ENCODE measurements at places on chromosomes 5 and 9.
A peak's percentile ranks its signal among the peaks of the same experiment; 100 is the strongest.

- no peak for DNase-seq
Measured at GRCh38 chr5:142735323-142736246, 34.6 kb upstream of the ARHGAP26 start.

DNA sequence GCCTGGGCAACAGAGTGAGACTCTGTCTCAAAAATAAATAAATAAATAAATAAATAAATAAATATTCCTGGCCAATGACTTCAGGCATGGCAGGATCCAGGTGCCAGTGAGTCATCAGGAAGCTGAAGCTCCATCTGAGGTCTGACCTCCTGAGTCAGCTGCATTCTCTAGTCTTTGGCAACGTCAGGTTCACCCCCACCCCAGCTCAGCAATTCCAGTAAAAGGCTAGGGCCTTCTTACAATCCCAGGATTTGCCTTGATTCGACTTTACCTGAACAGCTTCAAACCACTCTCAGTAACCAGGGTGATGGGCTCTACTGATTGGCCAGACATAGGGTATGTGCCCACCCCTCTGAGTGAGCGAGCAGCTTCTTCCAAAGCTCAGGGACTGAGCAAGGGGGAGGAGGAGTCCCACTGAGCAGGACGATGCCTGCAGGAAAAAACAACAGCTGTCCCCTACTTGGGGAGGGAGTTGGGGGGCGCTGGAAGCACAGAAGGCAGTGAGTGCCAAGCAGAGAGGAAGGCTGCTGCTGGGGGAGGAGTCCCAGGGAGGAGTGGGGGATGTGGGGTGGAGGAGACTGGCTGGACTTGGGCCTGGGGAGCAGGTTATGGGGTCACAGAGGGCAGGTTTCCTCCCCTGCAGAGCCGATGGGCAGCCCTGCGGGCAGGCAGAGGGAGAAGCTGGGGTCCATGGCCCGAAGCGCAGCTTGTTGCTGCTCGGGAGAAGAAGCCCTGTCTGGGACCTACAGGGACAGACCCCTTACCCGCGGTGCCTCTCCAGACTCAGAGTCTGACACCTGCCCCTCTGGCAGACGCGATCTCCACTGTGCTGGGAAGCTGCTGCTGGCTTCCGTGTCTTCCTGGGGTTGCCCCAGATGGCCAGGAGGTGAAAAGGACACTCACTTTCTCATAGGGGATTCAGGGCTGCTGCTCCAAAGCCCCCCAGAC is 25.9 kb upstream of the UNC5A start:
- peak; percentile 91 for DNase-seq

- peak; percentile 47 for DNase-seq
Measured at GRCh38 chr5:173429489-173430150, 101.4 kb upstream of the STC2 start.

DNA sequence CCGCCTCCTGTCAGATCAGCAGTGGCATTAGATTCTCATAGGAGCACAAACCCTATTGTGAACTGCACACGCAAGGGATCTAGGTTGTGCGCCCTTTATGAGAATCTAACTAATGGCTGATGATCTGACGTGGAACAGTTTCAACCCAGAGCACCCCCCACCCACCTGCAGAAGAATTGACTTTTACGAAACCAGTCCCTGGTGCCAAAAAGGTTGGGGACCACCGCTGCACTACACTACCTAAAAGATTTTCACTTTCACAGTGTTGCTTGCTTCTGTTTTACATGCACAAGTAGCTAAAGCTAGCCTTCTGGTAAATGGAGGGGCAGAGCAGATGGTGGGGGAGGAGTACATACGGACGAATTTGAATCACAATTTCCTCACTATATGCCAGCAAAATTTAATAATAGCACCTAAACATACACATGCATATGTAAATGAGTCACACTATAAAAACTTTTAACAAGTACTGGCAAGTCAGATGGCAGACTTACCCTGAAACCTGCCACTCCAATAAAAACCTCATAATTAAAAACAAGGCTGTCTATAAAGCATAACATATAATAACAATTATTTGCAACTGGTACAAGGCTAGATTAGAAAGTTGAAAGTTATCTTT is 24.0 kb upstream of the CDKN2B start:
- no peak for DNase-seq

DNA sequence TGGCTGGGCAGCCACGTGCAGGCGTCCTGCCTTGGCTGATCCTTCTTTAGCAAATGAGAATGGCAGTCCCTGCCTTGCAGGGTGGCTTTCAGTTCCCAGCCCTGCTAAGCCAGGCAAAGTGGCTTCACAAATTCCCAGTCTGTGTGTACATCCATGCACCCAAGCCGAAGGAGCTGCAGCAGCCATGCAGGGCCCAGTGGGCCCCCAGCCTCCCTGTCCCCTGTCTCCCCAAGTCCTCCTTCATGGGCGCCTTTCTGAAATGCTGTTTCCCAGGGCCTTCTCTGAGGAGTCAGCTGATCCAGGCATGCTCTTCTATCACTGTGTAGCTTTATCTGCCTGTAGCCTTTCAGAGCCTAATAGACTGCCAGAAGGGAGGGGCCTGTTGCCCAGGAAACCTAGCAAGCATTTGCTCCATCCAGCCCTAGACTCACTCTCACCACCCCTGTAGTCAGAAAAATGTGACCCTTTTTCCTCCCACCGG is 47.4 kb upstream of the SHC3 start:
- DNase-seq = peak; percentile 48

DNA sequence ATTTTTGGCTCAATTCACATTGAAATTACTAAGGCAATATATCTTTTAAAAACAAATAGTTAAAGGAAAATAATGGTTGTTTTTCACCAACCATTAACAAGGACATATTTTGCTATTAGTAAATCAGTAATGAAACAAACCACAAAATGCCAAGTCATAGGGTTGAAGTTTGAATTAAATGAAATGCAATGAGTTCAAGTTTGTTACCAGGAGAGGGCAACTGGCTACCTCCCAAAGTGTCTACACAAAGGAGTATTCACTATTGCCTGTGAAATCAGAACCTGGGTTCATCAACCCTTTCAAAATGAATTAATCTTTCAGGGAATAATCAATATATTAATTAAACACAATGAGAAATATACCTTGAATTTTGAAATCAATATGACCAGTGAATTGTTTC is 138.4 kb upstream of the DMRTA1 start:
- no peak for DNase-seq

DNA sequence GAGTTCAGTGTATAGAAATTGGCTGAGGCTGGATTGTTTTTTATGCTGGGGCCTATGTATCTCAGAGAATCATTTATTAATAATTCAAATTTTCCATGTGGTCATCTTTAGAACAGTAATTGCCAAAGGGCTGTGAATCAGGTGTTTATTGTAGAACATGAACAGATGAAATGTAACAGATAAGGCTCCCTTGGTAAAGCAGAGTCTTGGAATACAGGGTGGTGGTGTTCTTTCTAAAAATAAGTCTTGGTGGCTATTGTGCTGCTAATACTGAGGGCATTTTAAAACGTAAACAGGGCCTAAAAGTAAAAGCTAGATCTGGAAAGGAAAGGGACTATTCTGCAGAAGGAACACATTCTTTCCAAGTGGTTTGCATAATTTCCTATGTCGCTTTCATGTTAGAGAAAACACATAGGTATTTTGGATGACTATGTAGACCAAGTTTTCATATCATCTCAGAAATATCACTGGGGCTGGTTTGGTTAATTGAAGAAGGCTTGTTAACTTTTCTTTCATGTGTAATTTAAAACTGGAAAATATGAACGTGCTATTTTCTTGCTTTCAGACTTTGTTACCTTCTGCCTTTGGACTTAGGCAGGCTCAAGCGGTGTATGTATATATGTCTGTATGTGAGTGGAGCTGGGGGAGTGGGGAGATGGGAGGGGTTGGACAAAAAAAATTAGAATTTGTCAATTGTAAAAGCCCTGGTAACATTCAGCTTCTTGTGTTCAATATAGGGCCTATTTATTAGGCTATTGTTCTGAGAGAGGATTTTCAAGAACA is 119.9 kb upstream of the ANKRD55 start:
- DNase-seq = no peak

GRCh38 chr9:34479431-34479866 is 20.8 kb downstream of the DNAI1 start:
- no peak for DNase-seq

All from NCI-H226 (cell line).